ENCODE measurements at places on chromosomes 16 and 17.
A peak's percentile ranks its signal among the peaks of the same experiment; 100 is the strongest.

GRCh38 chr16:12289175-12290063 is 312.9 kb downstream of the SNX29 start:
- no peak for DNase-seq

DNA sequence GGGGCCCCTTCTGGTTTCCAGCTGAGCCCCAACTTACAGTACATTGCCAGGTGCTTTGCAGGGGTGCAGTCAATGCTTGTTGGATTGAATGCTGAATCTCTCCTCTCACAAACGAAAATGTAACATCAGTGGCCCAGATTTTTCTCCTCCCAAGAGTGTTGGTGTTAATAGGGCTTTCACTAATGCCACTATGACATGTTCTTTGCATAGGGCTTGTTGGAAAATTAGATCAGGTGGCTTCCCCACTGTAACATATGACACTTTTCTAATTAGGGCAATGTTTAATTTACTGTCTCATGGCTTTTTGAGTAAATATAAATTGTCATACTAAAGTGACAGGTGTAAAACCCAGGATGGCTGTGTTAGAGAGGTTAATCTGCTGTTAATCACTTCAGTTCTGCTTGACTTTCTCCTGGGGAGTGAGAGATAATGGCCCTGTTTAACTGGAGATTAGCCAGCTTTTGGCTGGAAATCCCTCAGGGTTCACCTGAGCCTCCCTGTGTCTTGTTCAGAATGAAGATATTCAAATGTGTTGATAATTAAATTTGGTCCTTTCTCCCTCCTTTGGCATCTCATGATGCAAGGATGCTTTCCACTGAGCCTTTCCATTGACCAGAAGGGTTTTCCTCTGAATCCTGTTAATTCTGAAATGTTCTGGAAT is 502.3 kb downstream of the RBFOX1 start:
- no peak for DNase-seq

- no peak for DNase-seq
These were observed 793 bp upstream of the IRX3 start for GRCh38 chr16:54287131-54288029.

DNA sequence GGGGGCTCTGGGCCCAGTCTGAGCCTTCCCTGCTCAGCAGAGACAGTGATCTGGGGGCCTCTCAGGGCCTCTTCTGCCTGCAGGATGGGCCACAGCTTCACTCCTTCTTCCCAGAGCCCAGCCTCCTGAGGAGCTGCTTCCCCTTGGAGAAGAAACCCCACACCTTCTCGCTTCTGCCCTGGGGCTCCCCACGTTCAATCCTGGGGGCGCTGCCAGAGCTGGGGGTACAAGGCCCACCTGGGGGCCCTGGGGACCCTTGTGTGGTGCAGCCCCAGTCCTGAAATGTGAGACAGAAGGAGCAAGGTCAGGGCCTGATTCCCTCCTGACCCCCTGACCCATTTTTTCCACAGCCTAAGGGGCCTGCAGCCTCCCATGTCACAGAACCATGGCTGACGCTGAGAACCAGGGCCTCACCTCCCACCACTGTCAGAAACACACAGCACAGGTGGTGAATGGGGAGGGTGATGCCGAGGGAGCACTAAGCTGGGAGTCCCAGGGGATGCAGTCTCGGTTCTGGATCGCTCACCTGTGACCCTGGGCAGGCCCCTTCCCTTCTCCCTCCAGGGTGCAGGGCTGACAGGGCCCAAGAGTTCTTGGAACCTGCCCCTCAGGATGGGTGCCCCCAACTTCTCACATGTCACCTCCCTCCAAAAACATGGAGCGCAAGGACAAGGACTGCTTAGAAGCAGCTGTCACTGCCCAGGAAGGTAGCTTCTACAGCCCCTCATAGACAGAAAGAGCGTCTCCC is 21.6 kb upstream of the MPO start:
- DNase-seq = peak; percentile 11

- DNase-seq = no peak
These were observed 62.9 kb upstream of the MGAT5B start for GRCh38 chr17:76805319-76805718.

- peak; percentile 83 for DNase-seq
These were observed 27.1 kb downstream of the CDH13 start for GRCh38 chr16:82653550-82654511.

GRCh38 chr17:50548831-50549230 is 1.9 kb downstream of the SPATA20 start:
- DNase-seq = no peak

GRCh38 chr16:10579965-10580882 is at the start of gene EMP2:
Gene EMP2, minus strand, starts transcription at chr16:10580598. Its CDS starts 32,981 bp downstream, at chr16:10547617.
- no peak for DNase-seq

DNA sequence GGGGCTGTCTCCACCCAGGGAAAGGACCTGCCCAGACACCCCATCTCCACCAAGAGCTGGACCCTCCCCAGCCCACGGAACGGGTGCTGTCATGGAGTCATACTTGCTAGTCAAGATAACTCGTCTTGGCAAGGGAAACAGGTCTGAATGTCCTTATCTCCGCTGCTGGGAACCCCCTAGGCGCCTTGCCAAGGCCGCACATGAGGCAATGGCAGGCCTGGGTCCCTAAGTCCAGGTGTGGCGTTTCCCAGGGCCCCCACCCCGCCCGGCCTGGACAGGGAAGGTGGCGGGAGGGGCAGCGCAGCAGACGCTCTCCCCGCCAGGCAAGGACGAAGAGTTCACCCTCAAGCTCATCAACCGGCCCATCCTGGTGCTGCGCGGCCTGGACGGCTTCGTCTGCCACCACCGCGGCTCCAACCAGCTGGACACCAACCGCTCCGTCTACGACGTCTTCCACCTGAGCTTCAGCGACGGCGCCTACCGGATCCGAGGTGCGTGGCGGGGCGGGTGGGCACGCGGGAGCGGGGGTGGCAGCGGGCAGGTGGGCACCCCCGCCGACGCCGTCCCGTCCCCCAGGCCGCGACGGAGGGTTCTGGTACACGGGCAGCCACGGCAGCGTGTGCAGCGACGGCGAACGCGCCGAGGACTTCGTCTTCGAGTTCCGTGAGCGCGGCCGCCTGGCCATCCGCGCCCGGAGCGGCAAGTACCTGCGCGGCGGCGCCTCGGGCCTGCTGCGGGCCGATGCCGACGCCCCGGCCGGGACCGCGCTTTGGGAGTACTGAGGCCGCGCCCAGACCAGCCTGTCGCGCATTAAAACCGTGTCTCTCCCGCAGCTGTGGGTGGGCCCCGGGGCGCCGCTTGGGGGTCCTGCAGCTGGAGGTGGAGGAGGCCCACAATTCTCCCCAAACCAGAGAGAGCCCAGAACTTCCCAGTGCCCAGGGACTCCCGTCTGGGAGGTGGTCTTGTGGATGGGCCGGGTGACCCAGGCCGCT is 8.4 kb downstream of the FSCN2 start:
- no peak for DNase-seq

GRCh38 chr16:30953511-30954124 is 3.9 kb upstream of the SETD1A start:
- DNase-seq = peak; percentile 40

- DNase-seq = no peak
These were observed 18.3 kb upstream of the RASD1 start for GRCh38 chr17:17514361-17514992.

DNA sequence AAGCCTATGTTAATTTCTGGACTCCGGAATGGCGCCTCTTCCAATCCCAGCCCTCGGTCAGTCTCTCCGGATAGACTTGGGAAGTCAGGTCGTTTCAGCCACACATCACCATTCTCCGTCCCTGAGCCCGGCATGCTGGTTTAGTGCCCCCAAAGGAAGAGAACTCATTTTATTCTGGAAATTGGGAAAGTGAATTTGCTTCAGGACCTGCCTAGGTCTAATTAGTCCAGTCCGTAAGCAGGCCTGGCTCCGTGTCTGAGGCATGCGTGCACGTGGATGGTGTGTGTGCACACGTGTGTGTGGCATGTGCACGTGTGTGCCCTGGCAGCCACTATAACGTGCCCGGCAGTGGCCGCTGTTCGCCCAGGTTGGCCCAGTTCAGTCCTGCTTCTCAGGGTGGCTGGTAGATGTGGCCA is 77.4 kb downstream of the RPA1 start:
- DNase-seq = no peak

GRCh38 chr16:78925083-78925767 is 675.3 kb downstream of the MAF start:
- peak; percentile 36 for DNase-seq

GRCh38 chr17:47332287-47332686 is 8.5 kb downstream of the EFCAB13 start:
- DNase-seq = no peak

DNA sequence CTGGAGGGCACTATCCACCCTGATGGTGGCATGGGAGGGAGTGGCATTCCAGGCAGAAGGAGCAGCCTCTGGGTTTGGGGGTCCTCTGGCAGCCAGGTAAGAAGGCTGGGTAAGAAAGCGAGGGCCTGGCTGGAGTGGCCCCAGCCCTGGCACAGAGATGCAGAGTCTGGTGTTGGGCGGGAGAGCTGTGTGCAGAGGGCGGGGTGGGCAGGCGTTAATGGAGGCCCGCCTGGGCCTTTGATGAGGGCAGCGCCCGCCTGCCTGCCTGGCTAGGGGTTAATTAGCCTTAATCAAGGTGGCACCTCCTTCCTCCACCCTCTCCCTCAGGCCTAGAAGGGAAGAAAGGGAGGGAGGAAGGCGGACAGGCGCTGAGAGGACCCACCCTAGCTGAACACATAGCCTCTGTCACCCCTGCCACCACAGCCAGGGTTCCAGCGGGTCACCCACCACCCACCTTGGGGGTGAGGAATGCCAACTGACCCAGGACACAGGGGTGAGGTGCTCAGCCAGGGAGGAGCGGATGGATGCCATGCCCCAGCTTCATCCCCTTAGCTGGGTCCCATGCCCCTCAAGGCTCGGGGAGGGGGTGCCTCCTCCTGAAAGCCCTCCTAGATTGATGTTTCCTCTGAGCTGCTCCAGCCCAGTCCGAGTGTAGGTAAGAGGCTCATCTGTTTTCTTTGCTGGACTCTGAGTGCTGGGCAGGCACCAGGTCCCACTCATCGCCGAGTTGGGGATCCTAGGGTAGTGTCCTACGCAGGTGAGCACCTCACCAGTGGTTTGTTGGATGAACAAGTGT is 13.4 kb upstream of the FAM83G start:
- no peak for DNase-seq

GRCh38 chr16:47612711-47613110 is 151.6 kb downstream of the PHKB start:
- no peak for DNase-seq

- DNase-seq = no peak
These were observed 80.0 kb downstream of the CCDC182 start for GRCh38 chr17:57665128-57665527.

GRCh38 chr16:23535901-23536300 is 21.2 kb downstream of the EARS2 start:
- no peak for DNase-seq

DNA sequence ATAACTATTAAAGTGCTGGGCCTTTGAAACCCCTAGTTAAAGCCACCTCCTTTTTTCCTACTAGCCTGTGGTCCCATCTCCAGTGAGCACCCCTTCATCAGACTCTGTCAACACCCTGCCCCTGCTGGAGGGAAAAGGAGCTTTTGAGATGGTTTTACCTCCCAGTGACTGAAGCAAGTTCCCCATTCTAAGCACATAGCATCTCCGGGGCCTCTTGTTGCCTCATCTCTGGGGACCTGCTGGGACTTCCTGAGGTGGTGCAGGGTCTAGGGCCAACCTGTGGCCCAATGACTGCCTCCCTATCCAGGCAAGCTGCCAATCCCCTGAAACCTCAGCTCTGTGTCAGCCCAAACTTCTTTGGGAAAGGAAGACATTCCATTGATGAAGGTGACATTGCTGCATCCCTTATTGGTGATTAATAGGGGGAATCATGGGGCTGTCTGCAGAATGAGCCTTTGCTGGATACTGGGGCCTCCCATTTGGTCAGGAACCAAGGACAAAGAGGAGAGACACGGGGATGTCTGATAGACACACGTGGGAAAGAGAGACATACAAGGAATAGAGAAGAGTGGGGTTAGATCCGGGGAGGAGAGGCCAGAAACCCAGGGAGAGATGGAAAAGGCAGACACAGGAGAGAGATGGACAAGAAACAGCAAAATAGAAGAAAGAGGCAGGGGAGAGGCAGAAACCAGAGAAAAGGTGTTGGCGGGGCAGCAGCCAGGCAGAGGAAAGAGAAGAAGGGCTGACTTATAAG is 2.4 kb downstream of the C1QL1 start:
- DNase-seq = no peak

DNA sequence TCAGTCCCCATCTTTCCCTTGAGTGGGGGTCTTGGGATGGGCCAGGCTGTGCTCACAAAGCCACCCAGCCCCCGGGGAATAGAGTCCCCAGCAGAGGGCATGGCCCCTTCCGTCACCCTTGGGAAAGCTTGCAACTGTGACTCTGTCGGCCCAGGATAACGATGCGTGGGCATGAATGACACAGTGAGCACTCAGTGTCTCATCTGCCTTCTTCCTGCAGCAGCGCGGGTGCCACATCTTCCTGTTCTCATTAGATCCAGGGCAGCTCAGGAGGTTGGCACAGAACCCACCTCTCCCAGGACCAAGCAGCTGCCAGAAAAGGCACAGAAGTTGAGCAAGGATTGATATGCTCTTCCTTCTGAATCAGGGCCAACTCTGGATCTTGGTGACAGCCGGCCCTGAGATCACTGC is 84.7 kb downstream of the MRC2 start:
- DNase-seq = no peak

DNA sequence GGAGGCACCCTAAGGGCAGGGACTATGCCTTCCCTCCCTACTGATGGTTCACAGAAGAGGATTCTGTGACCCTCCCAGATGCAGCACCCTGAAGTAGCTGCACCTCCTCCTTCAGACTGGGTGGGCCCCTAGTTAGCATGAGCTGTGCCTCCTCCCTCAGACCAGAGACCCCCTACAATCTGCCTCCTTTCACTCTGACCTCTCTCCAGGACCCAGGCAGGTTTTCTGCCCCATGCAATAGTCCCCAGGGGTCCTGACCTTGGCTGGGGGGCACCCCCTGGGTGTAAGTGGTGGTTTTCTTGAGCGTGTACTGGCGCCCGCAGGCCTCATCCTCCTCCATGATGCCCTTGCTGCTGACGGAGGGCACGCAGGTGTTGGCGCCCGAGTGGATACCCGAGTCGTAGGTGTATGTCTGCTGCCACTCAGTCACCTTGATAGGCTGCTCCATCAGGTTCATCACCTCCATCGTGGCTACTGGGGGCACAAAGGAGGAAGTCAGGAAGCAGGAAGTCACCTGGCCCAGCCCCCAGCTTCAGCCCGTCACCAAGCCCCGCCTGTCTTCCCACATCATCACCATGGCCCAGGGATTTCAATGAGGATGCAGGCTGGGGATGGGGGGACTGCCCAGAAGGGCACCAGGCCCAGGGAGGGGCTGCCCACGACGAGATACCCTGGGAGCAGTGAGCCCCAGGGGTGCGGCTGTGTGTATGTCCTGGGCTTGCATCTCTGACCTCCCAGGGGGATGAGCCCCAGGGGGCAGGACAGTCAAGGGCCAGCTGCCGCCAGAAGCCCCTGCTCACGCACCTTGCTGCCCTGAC is 14.9 kb downstream of the JUP start:
- no peak for DNase-seq

DNA sequence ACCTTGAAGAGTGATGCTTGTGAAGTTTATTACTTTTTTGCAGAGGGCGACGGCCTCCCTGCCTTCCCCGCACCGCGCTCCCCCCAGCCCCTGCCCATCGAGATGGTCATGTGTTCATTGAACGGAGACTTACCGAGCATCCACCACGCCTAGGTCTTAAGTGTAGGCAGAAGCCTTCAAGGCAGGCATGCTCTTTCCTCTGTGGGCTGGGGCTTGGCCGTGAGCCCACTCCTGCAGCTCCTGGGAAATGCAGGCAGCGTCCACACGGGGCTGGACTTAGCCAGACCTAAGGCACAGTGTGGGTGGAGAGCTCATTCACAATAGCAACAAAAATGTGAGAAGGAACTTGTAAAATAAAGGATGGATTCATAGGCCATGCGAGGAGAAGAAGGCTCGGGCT is 19.2 kb downstream of the RNF213 start:
- no peak for DNase-seq

- no peak for DNase-seq
These were observed 5.4 kb upstream of the CSNK1D start for GRCh38 chr17:82278786-82279391.

Data from CD4-positive, alpha-beta T cell (primary cell).